ENCODE measurements at places on chromosomes 11 and 22.

- DNase-seq, result no peak
Observed at GRCh38 chr11:112339566-112339965, 78.9 kb upstream of the PLET1 start.

DNA sequence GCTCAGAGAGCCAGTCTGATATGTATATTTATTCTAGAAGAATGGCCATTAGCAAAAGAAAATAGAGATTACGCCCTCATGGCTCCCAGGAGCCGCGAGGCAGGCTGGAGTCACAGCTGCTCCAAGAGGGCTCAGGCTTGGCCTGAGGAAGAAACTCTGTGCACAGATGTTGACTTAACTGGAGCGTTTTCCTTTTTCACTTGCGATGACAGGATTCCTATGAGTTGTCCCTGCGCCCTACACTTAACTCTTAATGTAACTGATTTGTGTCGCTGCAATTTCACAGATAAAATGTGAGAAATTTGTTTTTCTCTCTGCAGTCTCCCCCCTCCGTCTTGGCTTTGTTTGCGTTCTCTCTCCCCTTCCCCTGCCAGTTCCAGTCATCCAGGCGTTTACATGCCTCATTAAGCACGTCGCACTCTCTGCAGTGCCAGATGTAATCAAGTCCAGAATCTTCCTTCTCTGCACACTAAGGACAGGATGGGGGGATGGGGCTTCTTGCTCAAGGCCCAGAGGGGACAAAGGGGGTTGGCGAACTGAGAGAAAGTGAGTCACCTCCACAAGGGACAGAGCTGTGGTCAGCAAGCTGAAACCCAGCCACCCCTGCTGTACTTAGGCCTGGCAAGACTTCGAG, 1060.1 kb downstream of the NTM start:
- no peak for DNase-seq

- DNase-seq, result no peak
Observed at GRCh38 chr11:36408498-36409136, 101.5 kb downstream of the TRAF6 start.

GRCh38 chr11:61369372-61370348, 7.5 kb downstream of the TMEM138 start:
- no peak for DNase-seq

DNA sequence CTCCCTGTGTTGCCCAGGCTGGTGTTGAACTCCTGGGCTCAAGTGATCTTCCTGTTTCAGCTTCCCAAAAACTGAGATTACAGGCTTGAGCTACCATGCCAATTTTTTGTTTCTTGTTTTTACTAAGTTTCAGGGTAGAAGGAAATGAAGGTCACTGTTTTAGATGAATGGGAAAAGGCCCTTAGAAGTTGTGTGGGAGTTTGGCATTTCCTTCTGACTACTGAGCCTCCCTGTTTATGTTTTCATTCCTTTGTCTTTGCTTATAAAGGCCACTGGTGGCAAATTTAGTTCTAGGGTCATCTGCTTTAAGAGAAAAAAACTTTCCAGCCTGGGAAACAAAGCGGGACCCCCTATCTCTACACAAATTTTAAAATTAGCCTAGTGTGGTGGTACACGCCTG, 22.1 kb downstream of the SRPRA start:
- DNase-seq, result no peak

DNA sequence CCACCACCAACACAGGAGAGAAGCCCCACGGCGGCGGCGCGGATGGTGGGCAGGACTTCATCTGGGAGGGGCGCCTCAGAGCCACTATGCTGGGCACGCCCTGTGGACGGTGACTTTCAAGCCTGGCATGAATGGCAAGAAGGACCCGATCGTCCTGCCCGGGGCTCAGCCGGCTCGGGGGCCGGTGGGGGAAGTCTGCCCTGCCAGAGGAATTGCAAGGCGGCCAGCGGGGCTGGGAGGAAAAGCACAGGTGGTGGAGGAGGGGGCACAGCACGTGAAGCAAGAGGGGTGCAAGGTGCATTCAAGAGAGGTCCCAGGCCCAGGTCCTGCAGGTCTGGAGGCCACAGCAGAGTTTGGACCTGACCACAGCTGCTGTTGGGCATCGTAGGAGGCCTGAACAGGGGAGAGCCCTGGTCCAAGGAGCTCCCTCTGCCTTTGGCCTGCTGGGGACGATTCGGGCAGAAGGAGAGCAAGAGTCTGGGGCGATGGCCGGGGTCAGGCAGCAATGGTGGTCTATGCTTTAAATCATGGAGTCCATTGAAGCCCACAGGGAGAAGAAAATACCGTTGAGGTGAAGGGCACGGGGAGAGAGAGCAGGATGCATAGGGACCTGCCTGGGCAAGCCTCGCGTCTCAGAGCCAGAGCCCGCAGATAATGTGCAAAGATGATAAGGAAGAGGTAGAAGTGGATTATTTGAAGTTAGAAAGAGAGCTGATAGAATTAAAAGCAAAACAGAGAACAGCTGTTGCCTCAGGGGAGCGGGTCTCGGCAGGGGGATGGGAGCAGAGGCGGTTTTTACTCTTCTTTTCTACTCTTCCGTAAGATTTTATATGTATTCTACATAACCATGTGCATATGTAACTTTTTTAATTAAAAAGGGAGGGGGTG, 82.6 kb upstream of the SHISAL1 start:
- no peak for DNase-seq

DNA sequence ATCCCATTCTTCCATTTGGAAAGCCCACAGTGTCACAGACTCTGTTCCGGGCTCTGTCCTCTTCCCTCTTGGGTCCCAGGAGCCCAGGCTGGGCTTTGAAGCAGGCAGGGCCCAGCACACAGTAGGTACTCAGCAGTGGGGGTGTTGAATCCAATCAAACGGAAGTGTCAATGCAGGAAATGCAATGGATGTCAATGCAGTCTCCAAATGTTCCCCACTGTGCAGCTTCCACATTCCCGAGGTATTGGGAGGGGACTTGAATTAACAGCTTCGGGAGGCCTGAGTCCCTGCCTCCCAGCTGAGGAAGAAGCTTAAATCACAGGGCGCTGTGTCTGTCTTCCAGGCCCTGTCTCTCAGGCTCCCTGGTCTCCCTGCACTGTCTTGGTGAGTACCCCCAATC, 21.8 kb upstream of the SMIM35 start:
- no peak for DNase-seq

GRCh38 chr11:70482529-70482917, 84.2 kb downstream of the CTTN start:
- no peak for DNase-seq

- no peak for DNase-seq
Observed at GRCh38 chr11:44947114-44947513, 3.6 kb downstream of the TP53I11 start.

GRCh38 chr11:68412593-68413475, 47.7 kb upstream of the PPP6R3 start:
- DNase-seq, result no peak

DNA sequence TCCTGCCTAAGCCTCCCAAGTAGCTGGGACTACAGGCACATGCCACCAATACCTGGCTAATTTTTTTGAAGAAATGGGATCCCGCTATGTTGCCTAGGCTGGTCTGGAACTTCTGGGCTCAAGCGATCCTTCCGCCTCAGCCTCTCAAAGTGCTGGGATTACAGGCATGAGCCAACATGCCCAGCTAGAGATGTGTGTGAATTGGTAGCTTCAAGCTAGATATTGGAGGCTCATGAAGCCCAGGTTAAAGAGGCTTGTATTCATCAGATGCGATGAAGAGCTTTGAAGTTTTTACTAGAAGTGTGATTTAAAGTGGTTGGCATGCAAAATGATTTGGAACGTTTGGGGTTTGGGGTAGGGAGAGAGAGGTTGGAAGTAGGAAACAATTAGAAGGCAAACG, 19.6 kb downstream of the NF2 start:
- DNase-seq, result no peak

DNA sequence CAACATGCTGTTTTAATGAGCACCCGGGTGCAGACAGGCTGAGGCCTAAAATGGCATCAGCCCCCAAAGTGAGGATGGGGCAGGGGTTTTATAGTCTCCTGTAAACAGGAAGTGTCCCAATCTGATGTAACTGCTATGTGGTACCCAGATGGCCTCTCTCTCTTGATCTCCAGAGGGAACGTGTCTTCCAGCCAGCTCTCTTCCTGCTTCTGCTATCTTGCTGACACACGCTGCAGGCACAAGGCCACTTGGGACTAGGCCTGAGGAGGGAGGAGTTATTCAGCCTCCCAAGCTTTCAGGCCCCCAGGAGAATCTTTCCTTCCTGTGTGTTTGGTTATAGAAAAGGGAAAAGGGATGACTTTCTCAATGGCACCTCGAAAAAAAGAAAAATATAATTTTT, 11.4 kb upstream of the VSTM5 start:
- DNase-seq, result no peak

DNA sequence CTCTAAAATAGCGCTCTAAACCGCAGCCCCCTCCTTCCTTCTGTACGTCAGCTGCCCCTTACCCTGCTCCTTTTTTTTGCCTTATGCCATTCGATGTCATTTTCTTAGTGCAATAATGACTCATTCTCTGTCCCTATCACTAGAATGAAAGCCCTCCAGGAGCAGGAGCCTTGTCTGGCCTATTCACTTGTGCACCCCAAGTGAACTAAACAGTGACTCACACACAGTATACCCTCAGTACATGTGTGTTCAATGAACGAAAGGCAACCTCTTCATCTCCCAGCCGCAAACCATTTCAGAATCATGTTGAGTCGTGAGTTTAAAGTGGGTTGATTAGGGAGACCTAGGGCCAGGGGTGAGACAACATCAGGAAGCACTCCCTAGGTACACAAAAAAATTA, 50.7 kb upstream of the SPATA19 start:
- DNase-seq, result no peak

GRCh38 chr11:18769802-18770456, 21.7 kb downstream of the PTPN5 start:
- peak; percentile 47 for DNase-seq

GRCh38 chr11:75306529-75306928, 44.9 kb downstream of the ARRB1 start:
- no peak for DNase-seq

DNA sequence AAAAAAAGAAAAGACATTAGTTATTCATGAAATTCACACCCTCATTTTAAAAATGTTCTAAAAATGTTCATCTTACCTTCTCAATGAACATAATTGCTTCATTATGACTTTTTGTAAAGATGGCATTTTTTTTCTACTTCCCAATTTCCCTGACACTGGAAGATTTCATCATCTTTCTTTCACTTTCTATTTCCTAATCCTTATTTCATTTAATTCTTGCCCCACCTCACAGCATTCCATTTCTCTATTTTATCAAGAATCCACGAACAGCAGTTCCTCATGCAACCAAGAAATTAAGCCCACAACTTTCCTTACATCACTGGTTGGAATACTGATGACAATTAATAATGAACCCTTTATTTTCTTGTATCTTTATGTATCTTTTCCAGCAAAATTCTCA, 1.9 kb downstream of the PATL1 start:
- DNase-seq, result peak; percentile 6

DNA sequence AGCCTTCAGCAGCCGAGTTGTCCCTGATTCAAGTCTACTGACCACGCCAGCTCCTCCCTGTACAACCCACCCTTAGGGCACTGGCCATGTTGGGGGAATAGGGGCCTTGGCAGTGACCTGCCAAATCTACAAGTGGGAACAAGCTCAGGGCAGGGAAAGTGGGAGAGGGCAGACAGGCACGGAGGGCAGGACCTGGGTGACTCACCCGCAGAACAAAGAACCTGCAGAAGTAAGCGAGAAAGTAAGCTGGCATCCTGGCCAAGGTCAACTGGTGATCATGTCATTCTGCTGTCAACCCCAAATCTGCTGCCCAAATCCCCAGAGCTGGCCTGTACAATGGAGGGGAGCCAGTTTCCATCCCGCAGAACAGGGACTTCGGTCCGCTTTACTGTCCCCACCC, 7.9 kb upstream of the SCGB1A1 start:
- DNase-seq, result no peak

- no peak for DNase-seq
Observed at GRCh38 chr22:24337894-24338645, 67.4 kb downstream of the SPECC1L start.

GRCh38 chr11:109815500-109816150, 277.6 kb upstream of the ZC3H12C start:
- no peak for DNase-seq

- no peak for DNase-seq
Observed at GRCh38 chr11:64665411-64665821, 57.6 kb downstream of the NRXN2 start.

- no peak for DNase-seq
Observed at GRCh38 chr22:25142102-25142501, 57.6 kb upstream of the CRYBB3 start.

GRCh38 chr11:6270584-6271246, 11.1 kb downstream of the CCKBR start:
- no peak for DNase-seq

DNA sequence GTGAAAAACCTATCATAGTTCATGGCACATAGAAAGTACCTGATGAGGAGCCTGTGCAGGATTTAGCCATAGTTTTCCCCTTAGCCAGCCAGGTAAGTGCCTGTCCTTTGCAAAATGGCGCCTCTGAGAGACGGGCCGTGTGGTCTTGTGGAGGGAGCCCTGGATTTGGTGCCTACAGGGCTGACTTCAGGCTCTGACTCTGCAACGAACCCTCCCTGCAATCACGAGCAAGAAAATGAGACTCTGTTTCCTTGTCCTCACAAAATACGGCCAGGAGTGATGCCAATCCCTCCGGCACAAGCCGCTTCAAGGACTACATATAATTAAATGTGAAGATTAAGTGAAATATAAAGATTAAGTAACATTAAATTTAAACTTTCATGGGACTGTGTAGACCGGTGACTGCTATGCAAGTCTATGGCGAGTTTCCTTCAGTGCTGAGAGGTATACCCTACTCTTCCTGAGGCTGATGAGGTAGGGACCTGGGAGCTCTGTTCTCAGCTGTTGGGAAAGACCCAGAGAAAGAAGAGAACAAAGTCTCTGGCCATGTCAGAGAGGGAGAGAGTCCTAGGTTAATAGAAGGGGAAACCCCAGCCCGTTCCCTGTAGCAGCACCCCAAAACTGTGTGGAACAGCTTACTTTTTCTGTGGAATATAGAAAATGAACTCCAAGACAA, 6.1 kb upstream of the CXCR5 start:
- no peak for DNase-seq

DNA sequence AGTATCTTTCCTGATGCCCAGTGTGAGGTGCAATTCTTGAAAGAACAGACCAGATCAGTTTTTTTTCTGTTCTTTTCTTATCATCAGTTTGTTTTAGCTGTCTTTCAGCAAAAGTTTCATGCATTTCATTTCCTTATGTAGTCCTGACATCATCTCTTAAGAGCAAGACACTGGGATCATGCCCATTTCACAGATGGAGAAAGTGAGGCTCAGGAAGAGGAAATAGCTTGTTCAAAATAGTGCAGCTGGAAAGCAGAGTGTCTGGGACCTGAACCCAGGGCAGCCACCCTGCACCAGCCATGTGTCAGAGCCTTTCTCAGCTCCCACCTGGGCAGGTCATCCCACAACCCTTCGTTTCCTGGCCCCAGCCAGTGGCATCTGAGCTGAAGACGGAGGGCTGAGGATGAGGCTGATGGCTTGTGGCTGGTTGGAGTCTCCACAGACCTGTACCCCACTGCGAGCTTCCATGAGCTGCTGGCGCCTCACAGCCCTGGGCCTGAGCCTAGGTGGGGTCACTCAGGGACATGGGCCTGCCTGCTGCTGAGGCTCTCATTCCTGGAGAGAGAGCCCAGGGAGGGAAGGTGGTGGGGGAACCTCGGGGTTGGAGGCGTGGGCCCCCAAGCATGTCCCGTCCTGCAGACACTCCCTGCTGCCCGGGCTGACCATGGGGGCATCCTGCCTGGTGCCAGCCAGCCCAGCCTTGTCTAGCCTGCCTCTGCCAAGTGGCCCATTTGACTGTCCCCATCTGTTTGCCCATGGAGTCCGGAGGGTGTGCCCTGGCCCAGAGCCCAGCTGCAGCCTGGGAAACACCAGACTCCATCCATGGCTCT, 61.8 kb downstream of the SMIM38 start:
- peak; percentile 8 for DNase-seq
